CD4-positive, alpha-beta T cell treated with Interleukin-2 at 100 ng/mL for 4 hours (primary cell): ENCODE measurements at places on chromosomes 16 and 17.

- no peak for DNase-seq
Observed at GRCh38 chr17:41739661-41740352, 5.4 kb upstream of the HAP1 start.

DNA sequence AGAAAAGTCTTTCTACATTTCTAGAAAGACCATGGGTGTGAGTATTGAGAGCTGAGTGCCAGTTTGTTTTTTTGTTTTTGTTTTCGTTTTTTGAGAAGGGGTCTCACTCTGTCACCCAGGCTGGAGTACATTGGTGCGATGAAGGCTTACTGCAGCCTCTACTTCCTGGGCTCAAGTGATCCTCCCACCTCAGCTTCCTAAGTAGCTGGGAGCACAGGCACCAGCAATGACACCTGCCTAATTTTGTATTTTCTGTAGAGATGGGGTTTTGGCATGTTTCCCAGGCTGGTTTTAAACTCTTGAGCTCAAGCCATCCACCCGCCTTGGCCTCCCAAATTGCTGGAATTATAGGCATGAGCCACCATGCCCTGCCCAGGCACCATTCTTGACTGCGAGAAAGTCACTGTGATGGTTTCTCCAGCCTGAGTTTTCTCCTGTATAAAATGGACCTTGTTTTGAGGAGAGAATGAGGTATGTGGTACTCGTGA is 673.8 kb downstream of the MAF start:
- DNase-seq = no peak

DNA sequence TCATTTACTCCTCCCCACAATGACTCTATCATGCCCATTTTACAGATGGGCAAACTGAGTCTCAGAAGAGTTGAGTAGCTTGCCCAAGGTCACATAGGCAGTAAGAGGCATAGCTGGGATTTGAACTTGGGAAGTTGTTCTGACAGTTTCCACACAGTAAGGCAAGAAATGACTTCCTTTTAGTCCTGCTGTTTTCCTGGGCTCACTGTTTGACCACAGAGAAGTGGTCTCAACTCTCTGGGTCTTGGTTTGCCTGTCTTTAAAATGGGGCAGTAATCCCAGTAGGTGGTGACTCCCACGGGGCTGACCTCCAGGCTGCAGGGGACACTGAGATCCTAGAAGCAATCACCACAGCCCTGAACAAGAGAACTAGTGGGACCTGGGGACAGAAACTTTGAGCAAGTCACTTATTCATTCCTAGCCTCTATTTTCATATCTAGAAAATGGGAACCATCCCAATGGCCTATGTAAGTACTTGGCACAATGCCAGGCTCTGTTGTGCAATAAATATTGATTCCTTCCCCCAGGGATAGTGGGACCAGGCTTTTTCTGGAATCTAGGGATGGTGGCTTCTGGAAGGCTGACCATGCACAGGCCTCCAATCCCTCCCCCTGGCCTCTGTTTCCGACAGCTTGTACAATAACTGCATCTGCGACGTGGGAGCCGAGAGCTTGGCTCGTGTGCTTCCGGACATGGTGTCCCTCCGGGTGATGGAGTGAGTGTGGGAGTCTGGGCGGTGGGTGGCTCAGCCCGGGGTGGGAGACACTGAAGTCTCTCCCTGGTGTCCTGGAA is 20.5 kb downstream of the DEXI start:
- DNase-seq = no peak

DNA sequence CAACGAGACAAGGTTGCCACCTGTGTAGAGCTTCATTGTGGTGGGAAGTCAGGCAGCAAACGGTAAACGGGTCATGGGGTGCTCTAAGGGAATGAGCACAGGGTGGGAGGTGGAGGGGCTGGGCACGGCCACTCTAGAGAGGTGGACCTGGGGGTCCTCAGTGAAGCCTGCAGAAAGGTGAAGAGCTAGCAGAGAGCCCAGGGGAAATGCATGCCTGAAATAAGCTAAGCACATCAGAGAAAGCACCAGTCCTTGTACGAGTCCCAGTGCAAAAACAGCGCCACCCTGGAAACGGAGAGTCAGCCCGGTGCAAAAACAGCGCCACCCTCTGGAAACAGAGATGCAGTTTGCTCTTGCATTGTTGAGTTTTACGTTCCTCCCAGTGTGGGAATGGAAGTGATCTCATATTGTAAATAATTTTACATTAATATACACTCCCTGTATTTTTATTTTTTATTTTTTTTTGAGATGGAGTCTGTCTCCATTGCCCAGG is 65.0 kb downstream of the TBC1D16 start:
- DNase-seq = no peak

DNA sequence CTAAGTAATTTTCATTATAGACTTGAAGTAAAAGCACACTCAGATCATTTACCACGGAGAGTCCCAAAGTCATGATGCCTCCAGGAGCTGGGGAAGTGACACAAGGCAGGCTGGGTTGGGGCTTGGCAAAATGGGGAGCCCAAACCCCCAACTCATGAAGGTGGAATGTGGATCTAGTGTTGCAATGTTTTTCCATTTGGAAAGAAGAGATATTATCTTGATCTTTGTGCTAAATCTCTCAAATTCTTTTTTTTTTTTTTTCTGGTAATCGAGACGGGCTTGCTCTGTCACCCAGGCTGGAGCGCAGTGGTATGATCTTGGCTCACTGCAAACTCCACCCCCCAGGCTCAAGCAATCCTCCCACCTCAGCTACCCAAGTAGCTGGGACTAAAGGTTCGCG is 7.5 kb upstream of the KCNG4 start:
- no peak for DNase-seq

DNA sequence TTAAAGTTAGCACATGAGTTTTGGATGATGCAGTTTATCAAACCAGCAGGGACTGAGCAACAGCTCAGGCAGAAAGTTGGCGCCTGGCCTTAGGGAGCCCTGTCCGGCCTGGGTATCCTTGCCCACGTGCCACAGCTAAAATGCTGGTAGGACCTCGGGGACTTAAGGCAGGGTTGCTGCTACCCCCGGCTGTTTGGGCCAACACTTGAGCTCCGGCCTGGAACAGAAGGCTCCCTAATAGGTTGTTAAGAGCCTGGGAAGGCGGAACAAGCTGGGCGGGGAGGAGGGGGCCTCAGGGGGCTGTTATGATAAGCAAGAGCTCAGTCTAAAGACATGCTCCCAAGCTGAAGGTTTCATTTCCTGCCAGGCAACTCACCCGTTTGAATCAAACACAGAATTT is 39.7 kb downstream of the CUEDC1 start:
- no peak for DNase-seq

DNA sequence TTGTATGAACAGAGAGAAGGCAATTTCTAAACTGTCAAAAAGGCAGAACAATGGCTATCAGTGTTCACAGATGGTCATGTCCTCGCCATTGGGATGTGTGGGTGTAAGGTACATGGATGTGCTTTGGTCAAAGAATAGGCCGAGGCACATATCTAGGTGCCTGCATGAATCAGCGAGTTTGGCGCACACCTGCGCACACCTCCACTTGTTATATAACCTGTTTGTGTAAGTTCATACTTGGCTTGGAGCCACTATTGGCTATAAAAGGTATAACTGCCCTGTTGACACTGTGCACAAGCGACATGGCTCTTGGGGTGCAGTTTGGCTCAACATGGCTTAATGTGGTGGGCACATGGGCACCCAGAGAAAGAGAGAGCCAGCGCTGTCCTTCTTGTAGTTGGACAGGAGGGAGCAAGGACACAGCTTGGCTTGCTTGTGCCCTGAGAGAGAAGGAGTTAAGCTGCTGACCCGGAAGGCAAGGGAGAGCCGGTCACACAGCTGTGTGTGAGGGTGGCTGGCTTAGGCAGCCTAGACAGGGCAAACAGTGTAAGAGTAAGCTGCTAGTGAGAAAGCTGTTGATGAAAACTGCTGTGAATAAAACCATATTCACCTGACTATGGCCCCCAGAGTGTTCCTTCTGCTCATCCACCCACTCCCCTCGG is 499.1 kb downstream of the KCNJ2 start:
- no peak for DNase-seq

DNA sequence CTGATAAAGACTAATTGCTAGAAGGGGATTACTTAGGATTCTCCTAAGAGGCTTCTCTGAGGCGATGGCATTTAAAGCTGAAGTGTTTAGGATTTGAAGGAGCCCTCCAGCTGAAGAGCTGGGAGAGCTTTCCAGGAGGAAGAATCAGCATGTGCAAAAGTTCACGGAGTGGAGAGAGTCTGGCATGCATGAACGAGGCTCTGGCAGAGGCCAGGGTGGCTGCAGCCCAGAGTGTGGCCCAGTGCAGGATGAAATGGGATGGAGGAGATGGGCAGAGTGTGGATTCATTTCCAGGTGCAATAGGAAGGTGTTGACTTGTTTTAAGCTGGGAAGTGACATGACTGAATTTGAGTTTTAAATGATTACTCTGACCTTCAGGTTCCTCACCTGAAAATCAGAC is 249.0 kb upstream of the CCL2 start:
- no peak for DNase-seq

GRCh38 chr16:51982715-51983680 is 563.9 kb downstream of the TOX3 start:
- DNase-seq = peak; percentile 13

DNA sequence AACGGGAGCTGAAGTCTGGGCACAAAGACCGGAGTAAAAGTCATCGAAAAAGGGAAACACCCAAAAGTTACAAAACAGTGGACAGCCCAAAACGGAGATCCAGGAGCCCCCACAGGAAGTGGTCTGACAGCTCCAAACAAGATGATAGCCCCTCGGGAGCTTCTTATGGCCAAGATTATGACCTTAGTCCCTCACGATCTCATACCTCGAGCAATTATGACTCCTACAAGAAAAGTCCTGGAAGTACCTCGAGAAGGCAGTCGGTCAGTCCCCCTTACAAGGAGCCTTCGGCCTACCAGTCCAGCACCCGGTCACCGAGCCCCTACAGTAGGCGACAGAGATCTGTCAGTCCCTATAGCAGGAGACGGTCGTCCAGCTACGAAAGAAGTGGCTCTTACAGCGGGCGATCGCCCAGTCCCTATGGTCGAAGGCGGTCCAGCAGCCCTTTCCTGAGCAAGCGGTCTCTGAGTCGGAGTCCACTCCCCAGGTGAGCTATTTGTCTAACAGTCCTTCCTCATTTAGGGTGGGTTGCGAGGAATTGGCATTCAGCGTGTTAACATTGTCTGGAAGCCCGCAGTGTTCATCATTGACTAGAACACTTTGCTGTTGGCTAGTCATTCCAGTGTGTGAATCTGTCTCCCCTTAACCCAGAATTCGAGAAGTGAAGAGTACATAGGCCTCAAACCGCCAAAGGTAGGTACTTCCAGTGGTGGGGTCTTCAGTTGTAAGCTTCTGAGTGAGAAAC is 1.5 kb downstream of the CDK12 start:
- DNase-seq = no peak

DNA sequence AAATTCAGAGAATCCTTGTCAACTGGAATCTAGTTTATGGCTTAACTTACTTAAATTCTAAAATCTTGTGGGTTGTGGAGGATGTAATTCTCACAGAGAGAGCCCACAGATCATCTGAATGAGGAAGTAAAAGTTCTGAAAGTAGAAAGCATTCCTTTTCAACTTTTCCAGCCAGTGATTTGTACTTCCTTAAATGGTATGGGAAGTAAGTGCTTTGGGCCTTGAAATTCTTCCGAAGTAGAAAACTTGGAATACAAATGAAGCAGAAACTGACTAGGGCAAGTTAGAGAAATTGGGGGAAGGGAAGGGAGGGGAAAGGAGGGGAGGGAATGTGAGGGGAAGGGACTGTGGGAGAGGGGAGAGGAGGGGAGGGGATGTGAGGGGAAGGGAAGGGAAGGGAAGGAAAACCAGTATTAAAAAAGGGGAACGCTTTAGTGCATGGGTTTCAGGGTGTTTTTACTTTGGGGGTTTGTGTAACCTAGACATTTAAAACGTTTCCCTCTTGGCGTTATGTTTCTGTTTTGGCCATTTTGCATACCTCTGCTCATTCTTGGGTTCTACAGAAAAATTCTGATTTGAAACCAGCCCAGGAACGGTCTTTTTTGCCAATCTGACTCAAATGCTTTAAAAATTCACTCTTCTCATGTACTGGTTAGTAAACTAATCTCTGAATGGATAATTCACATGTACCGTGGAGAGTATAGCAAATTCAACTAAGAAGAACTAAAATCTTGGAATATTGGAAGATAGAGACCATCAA is 15.5 kb upstream of the SNTB2 start:
- no peak for DNase-seq

DNA sequence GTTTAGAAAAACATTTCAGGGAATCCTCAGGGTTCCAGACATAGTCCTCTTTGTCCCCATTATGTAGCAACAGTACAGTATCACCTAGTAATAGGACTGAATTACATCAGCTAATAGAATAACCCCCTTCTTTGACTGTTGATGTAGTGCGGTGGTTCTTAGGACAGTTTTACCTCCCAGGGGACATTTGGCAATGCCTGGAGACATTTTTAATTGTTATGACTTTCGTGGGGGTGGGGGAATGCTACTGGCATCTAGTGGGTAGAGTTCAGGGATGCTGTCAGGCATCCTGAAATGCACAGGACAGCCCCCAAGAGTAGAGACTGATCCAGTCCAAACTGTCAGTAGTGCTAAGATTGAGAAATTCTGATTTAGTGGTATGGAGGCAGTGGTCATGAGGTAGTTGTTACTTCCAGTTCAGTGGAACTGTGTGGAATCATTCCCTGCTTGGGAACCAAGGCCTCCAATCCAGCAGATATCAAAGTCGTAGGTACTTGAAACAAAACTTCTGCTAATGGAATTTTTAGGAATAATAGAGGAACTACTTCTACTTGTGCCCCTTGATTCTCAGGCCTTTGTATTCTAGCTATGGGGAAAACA is 20.3 kb downstream of the NF1 start:
- DNase-seq = no peak

DNA sequence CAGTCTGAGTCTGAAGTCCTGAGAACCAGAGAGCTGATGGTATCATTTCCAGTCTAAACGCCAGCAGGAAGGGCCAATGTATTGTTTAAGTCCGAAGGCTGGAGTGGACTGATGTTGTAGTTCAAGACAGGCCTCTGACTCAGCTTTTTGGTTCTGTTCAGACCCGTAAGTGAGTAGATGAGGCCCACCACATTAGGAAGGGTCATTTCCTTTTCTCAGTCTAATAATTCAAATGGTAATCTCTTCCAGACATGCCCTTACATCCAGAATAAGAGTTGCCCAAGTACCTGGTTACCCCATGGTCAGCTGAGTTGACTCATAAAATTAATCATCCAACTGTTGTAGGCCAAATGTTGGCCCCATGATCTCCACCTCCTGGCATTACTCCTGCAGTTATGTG is 442.6 kb upstream of the HSBP1 start:
- no peak for DNase-seq

GRCh38 chr17:5111402-5112204 is at the start of gene ZNF232:
ZNF232 (minus strand) TSS chr17:5111878; CDS start chr17:5111822, 56 bp downstream.
- peak; percentile 91 for DNase-seq

- no peak for DNase-seq
Observed at GRCh38 chr16:77789085-77790008, 983 bp downstream of the VAT1L start.

GRCh38 chr16:30992931-30993816 is 8.2 kb downstream of the HSD3B7 start:
- no peak for DNase-seq

GRCh38 chr17:72833128-72833765 is 259.2 kb downstream of the SLC39A11 start:
- no peak for DNase-seq

- DNase-seq = no peak
Observed at GRCh38 chr16:87581857-87582215, 20.5 kb upstream of the JPH3 start.
